Prostate gland (tissue), 2 donors: ENCODE measurements at places on chromosomes 2 and 18. TPM values are rescaled to one million over a fixed set of nuclear protein-coding genes. Genes with fewer than 3 reads are reported as not detected.

DNA sequence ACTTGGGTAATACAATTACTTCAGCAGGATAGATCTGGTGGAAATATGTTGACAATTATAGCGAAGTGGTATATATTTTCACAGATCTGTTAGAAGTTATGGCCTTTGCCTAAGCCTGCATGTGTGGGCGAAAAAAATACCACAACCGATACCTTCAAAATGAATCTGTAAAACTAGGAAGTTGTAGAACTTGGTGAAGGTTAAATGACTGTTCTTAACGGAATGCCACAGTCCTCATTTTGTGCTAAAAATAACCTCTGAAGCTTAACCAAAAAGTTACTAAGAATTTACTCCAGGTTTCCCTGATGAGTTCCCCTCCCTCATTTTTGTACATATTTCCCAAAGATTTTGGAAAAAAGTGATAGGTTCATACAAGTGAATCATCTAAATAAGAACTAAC lies 550.7 kb downstream of the THSD7B start:
- no peak for DNase-seq

DNA sequence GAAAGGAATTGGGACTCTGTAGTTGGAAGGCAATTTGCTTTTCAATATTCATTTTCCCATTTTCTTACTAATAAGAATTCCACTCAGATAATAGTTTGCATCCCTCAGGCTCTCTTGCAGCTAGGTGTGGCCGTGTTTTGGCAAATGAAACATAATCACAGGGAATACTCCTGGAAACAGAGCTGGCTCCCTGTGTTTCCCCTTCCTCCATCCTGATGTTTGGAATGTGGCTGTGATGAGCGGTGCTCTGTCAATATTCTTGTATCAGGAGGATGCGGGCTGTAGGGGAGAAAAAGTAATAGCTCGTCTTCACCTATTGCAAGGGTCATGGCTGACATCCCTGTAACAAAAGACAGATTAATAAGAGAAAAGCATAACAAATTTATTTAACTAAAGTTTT lies 271.0 kb downstream of the MYCN start:
- no peak for DNase-seq

DNA sequence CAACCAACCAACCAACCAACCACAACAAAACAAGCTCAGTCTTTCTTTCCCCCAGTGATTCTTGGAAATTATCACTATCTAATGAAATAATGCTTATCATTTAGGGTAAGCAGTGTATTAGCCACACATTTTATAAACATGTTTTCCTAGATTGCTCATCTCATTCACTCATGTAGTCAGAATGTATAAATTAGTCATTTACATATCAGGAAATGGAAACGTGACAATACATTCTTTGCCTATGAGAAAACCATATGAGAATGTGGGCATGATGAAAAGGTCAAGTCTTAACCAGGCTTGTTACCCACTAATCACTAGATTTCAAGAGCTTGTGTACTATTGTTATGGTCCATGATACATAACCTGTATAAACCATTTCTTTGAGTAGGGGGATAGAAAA lies 1583.4 kb upstream of the PIK3C3 start:
- DNase-seq: no peak

DNA sequence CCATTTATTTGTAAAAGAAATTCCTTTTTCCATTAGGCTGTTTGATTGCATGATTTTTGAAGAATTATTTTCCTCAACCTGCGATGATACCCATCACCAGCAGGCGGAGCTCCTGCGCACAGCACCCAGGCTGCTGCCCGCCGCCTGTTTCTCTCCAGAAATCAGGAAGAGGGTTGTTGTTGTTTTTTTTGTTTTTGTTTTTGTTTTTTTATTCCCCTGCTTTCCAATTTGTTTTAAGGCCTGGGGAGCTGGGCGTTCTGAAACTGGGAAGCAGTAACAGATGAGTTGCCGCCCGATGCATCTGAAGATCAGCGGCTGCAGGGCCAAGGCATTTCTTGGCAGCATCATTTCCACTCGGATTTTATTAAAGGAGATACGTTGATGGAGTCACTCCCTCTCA lies 132.1 kb downstream of the MBP start:
- peak; percentile 30 for DNase-seq

- no peak for DNase-seq
These were observed 27.9 kb upstream of the GREB1 start for GRCh38 chr2:11505652-11506610.

- no peak for DNase-seq
These were observed 226.0 kb downstream of the TGIF1 start for GRCh38 chr18:3675994-3676393.

DNA sequence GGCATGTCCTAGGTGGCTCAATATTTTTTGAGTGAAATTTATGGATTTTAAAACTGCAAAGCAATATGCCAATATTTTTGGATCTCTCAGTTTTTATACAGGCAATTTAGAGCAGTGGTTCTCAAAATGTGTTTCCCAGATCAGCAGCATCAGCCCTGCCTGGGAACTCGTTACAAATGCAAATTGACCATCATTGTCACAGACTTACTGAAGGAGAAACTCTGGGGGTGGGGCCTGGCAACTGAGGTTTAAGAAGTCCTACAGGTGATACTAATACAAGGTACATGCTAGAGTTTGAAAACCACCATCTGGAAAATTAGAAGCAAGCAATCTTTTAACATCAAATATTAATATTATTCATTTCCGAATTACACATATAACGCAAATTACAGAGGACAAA lies 215.6 kb upstream of the PID1 start:
- DNase-seq: no peak

GRCh38 chr18:857986-858385 lies 45.9 kb upstream of the YES1 start:
- no peak for DNase-seq

DNA sequence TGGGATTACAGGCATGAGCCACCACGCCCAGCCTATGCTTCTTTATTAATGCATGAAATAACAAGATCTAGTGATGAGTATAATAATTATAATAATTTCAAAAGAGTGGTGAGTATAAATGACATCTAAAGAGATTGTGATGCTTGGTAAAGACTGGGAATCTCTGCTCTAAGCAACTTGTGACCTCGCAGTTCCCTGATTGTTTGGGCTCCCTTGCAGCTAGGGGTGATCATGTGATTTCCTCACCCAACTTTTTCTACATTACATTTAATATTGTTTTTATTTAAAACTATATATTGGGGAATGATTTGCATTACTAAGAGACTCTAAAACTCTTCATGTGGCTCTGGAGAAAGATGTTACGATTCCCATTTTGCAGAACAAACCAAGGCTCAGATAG lies 4.1 kb upstream of the PPM1B start:
- DNase-seq: no peak

- no peak for DNase-seq
These were observed 599.9 kb upstream of the POU3F3 start for GRCh38 chr2:104254017-104254416.

DNA sequence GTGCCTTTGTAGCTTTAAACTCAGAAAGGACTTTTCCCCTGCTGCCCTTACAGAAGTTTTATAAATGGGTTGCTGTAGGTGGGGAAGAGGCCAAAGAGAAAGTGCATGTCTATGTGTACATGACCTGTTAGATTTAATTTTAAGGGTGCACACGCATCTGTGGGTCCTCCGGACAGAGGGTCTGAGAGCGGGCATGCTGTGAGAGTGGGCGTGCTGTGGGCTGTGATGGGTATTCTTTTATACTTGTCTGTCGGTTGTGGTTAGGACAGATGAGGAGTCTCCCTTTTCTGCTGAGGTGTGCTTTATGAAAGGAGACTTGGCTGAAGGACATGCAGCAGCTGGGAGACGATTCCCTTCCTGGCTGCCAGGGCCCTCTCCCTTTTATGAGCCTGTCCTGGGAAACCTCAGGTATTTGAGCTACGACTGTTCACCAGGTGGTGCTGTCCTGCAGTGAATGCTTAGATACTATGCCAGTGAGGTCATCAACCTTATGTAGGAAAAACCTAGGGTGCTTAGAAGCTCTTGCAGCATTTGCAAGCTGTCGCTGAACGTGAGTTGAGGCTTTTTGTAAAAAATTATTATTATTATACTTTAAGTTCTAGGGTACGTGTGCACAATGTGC lies 67.5 kb downstream of the TANC1 start:
- peak; percentile 89 for DNase-seq

DNA sequence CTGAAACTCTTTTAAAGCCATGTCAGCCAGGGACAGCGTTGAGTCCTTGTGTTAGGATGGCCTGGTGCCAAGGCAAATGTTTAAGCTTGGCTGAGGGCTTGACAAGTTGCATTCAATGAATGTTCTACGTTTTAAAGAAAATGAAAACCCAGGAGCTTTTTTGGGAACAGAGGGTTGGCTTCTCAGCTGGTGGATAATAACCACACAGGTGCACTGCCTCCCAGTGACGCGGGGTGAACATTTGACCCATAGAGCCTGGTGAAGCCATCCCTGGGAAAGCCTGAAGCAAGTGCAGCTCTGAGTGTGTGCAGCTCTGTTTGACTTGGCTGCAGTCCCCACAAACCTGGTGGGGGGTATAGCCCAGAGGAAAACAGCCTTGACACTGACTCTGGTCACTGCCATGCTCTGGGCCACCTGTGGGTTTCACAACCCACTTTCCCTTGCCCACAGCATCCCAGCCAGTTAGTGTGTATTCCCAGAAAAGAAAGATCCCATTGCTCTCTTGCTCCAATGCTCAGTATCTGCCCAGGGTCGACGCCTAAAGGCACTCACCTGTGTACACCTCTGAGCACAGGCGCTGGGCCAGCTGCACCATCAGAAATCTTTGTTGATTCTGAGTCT lies 874.9 kb downstream of the RNF144A start:
- DNase-seq: peak; percentile 82

DNA sequence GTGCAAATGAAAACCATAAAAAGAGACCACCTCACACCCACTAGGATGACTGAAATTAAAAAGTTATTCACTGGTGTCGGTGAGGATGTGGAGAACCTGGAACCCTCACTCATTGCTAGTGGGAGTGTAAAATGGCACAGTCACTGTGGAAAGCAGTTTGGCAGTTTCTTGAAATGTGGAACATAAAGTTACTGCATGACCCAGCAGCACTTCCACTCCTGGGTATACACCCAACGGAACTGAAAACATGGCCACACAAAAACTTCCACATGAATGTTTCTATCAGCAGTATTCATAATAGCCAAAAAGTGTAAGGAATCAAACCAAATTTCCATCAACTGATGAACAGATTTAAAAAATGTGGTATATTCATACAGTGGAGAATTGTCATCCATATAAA lies 65.1 kb upstream of the SLC66A3 start:
- DNase-seq: no peak

GRCh38 chr18:43312891-43313290 lies 35.6 kb upstream of the SYT4 start:
- DNase-seq: no peak

GRCh38 chr2:131032393-131032836 lies 60.8 kb downstream of the FAM168B start:
- no peak for DNase-seq

DNA sequence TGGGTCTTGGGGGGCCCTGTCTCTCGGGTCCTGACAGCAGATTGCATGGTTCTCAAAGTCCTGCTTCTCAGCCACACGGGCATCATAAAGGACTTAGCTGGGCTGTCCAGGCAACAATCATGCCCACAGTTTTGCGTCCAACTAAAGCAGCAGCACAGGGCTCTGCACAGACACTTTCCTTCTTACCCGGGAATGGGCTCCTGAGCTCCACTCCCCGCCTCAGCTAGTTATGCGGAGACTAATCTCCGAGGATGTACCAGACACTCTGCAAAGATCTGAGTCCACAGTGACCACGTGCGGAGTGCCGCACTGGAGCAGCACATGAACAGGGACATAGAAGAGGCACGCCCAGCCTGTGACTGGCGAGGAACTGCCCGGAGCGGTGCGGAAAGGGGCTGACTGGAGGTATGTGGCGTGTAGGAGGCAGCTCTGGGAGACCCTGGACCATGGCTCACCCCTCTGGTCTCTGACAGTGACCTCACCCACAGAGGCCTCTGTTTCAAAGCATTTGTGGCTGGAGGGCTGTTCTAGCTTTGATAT lies 270.0 kb downstream of the HDAC4 start:
- DNase-seq: no peak

DNA sequence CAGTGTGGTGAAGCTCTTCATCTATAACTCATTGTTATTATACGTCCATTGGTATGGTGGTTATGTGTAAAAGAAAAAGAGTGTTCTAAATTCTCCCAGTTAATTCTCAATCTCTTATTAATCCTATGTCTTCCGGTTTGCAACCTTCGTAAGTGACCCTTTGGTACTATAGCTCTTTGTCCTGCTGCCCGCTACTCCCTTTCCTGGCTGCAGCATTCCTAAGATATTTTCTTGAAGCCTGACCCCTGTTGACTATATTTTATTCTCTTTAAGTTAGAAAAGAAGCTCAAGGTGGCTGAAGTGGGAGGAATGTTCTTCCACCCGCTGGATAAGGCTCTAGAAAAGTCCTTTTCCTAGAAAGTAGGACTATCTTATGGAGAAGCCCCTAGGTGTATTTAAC lies 684.8 kb downstream of the SOCS6 start:
- no peak for DNase-seq

GRCh38 chr18:64994370-64994769 lies 756.4 kb upstream of the CDH7 start:
- DNase-seq: no peak

DNA sequence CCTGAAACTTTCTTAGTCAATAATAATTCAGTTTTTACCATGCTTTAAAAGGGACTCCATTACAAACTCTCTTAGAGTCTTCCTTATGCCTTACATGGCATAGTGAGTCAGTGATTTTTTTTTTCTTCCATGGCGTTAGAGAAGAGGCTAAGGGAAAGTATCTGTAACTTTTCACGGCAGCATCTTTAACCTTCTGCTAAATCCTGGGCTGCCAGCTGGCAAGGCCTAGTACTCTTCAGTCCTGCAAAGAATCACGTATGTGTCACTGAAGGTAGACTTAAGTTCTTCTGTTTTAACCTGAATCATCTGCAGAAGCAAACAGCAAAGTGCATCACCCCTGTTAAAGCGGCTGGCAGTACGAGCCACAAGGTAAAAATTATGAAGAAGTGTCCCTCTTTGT lies 286.3 kb upstream of the FN1 start:
- no peak for DNase-seq

GRCh38 chr18:6590326-6590725 lies 139.2 kb upstream of the ARHGAP28 start:
- DNase-seq: no peak

DNA sequence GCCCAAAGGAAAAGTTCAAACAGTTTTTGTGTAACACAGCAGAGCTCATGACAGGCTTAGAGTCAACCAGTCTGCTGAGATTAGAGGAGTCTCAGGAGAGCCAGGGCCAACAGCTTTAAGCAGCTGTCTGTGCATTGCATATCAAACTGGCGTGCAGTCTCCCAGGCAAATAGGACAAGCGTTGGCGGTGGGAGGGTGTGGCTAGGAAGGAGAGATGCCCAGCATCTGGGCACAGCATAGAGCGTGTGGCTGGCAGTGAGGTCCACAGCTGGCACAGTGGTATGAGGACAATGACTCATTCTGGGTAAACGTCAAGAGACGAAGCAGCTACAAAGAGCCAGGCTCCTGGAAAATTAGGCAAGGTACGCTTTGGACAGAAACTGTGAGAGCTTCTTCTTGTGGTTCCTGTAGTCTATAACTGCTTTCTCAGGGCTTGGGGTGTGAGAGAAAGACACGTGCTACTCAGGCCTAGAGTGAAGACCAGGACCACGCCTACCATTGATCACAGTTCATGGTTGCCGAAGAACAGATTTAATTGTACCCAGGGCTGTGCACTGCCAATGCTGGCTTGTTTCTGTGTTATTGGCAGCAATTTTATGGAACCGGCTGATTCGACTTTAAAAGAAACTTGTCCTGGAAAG lies 14.8 kb downstream of the ZAP70 start:
- no peak for DNase-seq

The IDH1 gene
- total RNA-seq: 314 TPM

The MDH1B gene
- 6.2 TPM for total RNA-seq

The LYG1 gene
- total RNA-seq: 0.32 TPM

The CYS1 gene
- 1.5 TPM for total RNA-seq

The LYPD1 gene
- total RNA-seq: 0.18 TPM
